NCI-H1092 (cell line): ENCODE measurements at places on chromosomes 2 and 18.

- no peak for DNase-seq
Observed at GRCh38 chr2:237165405-237166276, 80.0 kb downstream of the COPS8 start.

GRCh38 chr2:239685965-239686364 lies 285.1 kb upstream of the HDAC4 start:
- no peak for DNase-seq

- DNase-seq = no peak
Observed at GRCh38 chr2:122535960-122536505, 780.6 kb downstream of the TSN start.

DNA sequence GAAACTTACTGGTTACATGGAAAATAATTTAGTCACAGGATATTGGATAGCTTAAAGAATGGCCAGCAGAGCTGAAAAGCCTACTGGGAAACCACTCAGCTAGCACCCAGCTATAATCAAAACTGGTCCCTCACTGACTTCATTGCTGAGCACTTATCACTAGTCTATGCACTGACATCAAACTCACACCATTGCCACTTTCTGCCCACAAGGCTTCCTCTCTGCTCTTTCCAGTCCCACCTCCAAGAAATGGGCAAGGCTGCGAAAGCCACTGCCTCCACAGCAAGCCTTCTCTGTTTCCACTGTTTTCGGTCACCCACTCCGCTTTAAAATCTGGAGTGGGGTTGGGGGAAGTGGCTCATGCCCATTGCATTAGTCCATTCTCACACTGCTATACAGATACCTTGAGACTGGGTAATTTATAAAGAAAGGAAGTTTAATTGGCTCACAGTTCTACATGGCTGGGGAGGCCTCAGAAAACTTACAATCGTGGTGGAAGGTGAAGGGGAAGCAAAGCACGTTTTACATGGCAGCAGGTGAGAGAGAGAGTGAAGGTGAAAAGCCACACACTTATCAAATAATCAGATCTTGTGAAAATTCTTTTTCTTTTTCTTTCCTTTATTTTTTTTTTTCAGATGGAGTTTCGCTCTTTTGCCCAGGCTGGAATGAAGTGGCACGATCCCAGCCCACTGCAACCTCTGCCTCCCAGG lies 77.0 kb upstream of the CERS6 start:
- no peak for DNase-seq

DNA sequence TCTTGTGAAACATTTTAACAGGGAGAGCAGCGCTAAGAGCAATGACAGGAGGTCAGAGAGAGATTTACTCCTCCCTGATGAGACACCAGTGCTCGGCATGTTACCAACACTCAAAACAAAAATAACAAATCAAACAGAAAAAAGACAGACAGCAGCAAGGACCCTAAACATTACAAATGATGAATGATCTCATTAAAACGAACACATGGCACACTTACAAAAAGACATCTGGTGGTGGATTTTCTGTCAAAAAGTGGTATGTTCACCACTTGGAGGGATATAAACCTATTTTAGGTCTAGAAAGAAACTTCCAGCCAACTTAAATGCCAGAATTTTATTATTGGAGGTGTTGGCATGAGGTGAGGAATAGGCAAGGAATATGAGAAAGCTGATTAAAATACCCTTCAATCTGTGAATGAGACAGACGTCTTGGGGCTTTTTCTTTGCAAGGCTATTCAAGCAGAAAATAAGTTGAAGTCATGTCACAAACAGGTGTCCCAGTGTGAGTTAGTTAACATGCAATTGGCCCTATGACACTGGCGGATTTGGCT lies 112.8 kb downstream of the PRELID3A start:
- DNase-seq = no peak

- DNase-seq = no peak
Observed at GRCh38 chr2:209121691-209122090, 302.2 kb upstream of the MAP2 start.

- DNase-seq = no peak
Observed at GRCh38 chr2:74767618-74768017, 66.3 kb upstream of the HK2 start.

GRCh38 chr2:178279142-178279541 lies 84.8 kb downstream of the OSBPL6 start:
- no peak for DNase-seq

GRCh38 chr18:49626842-49627467 lies 65.1 kb downstream of the LIPG start:
- no peak for DNase-seq

DNA sequence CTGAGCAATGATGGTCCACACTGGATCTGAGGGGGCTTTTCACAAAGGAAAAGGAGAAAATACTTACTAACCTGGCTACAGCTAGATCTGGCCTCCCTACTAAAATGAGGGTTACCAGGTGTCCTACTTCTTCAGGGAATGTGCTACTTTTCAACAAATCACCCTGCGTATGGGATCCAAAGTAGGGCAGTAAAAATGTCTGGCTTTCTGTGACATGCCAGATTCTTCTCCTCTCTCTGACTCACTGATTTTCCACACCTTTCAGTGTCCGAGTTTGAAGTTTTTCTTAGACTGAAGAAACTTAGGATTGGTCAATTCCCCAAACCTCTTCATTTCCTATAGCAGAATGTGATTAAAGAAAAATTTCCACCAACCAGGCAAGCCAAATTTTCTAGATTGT lies 71.2 kb downstream of the SLC8A1 start:
- no peak for DNase-seq

DNA sequence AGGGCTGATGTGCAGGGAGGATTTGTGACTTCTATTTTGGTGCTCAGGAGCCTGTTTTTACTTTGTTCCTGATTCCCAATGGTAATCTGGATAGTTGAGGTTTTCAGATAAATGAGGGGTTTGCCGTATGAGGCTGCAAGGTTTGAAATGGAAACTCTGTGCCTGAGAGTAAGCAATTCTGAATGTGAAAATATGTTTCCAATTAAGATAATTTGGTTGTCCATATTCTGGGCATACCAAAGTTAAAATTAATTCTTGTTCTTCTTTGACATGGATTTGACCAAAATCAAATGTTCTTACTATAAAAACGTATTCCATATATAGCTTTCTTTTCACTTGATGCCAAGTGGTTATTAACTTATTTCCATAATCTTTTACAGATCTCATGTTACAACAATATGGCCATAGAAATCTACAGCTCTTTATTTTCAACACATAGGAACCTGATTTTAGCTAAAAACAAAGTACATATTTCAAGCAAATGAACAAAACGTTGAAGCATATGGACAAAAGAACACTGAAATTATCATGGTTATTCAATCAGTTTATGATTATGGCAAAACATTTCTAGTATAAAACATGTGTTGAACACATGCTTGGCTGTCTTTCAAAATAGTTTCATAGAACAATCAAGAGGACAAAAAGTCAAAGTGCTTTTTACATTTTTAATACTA lies 63.4 kb upstream of the ARHGAP28 start:
- DNase-seq = no peak

- no peak for DNase-seq
Observed at GRCh38 chr2:99445065-99445464, 44.8 kb downstream of the REV1 start.

DNA sequence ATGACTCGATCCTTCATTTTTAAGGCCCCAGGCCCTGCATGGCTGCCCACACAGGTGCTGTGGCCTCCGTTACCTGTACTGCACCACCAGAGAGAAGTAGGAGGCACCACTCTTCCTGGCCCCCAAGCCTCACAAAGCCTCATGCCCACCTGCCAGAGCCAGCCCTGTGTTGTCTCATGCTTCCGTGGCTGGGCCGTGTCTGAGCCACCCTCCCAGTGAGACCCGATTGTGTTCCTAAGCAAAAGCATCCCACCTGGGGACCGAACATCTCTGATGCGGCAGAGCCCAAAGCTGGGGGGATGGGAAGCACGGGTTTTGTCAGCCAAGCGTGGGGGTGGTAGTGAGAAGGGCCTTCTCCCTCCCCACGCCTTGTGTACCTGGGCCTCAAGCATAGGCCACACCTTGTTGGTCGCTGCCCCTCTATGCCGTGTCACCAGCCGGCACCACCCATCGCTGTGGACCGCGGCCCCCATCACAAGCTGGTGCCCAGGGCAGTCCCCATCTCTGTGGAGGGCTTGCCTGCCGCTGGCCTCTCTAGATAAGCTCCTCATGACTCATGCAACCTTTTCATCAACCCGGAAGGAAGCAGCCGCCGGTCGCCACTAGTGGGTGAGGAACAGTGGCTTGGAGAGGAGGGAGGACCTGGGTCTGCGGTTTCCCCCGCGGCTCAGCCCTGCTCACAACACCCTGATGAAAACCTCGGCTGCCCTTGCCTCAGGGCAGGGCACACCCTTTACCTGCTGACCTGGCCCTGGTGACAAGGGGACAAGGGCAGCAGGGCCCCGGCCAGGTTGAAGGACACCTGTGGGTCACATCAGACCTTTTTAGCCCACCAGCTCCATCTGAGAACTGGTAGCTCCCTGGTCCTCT lies 2.7 kb upstream of the RNPEPL1 start:
- DNase-seq = no peak

- DNase-seq = no peak
Observed at GRCh38 chr2:69677914-69678313, 34.4 kb upstream of the AAK1 start.

GRCh38 chr2:189304360-189304759 lies 124.8 kb upstream of the COL5A2 start:
- no peak for DNase-seq

GRCh38 chr18:25662272-25662671 lies 310.3 kb upstream of the ZNF521 start:
- no peak for DNase-seq

DNA sequence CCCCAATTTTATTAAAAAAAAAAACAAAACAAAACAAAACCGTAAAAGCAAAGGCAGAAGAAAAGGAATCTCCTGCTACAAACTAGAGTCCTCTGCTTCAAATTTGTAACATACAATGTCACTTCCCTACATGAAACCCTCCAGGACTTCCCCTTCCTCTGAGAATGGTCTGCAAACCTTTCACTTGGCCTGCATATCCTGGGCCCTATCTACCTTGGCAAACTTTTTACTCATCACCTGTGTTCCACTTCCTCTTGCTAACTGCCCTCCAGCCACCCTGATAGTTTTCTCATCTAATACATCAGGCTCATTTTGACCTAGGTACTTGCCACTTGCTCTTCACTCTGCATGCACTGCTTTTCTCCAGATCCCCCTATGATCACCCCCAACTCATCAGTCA lies 255.5 kb downstream of the ETAA1 start:
- no peak for DNase-seq

DNA sequence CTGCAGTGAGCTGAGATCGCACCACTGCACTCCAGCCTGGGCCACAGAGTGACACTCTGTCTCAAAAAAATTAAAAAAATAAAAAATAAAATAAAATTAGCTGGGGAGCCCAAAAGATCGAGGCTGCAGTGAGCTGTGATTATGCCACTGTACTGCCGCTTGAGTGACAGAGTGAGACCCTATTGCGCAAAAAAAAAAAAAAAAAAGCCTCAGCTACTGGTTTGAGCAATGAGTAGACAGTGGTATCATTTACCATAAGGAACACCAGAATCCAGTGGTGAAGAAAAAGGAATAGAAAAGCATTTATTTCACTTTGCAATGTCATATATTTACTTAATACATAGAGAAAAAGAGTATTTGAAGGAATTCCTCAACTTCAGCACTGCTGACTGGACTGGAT lies 3.0 kb downstream of the SAP130 start:
- no peak for DNase-seq

DNA sequence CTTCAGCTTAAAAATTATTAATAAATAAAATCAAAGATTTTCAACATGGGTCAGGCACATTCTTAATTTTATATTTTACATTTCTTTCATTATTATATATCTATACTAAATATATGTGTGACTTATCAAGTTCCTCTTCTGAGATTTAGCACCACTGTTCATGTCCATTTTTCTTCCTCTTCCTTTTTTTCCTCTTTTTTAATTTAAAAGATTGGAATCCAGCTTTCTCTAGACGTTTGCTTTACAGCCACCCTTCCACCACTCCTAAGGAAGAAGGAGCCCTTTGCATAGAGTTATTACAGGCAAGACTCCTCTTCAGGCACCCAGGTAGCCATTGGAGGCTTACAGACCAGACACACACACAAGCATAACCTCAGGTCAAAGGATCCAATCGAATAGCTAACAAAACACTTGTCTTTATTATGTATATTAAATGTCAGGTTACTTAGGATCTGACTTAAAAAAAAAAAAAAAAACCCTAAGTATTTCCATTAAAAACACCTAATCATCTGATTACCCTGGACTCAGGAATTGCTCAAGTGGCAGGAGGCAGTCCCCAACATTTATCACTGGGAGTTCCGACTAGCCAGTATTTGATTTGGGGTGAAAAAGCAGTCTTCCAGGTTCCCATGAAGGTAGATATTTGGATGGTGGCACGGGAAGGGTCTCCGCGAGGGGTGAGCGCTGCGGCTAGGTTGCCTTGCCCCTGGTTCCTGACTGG lies 2.4 kb upstream of the ZEB2 start:
- DNase-seq = no peak

DNA sequence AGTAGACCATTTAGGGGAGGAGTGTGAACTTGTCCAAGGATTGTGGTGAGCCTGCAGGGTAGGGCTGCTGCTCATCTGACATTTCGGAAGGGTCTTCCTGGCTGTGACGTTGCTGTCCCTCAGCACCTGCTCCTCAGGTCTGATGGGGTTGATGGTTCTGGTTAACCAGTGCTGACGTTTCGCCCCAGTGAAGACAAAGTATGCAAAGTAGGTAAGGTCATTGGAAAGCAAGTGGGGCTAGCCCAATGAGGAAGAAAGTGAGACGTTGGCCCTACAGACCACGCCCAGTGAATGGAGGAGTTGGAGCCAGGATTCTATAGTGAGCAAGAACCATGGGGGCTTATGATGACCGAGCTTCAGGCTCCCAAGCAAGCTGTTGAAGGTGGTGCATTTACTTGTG lies 33.4 kb upstream of the ZNF396 start:
- no peak for DNase-seq

GRCh38 chr2:31578316-31578715 lies 2.4 kb downstream of the SRD5A2 start:
- DNase-seq = no peak

DNA sequence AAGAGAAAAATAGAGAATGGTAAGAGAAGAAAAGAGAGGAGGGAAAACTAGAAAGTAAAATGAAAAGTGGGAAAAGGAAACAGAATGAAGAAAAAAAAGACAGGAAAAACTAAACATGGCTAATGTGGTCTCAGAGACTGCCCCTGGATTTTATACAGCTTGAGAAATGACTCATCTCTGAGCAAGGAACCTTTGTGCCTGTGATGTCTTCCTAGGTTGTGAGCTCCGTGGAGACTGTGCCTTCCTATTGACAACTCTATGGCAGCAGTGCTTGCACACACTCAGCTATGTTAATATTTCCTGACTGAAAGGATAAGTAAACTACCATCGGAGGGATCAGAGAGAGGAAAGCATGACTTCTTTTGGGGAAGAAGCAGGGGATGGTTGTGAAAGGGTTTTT lies 203.8 kb downstream of the RDH14 start:
- no peak for DNase-seq

- DNase-seq = no peak
Observed at GRCh38 chr2:225693259-225693658, 293.7 kb downstream of the NYAP2 start.

GRCh38 chr2:113776949-113777348 lies 20.5 kb upstream of the SLC35F5 start:
- no peak for DNase-seq

GRCh38 chr2:228705318-228705717 lies 523.8 kb upstream of the SPHKAP start:
- no peak for DNase-seq
